A549 treated with CpdA at 1 μM for 4 hours (cell line): ENCODE measurements at places on chromosomes 7 and 10. TPM values are rescaled to one million over a fixed set of nuclear protein-coding genes. Genes with fewer than 3 reads are reported as not detected.

Gene HTR5A
- not detected in 5 replicates for total RNA-seq

Gene PPP1R9A
- total RNA-seq: 3.3 to 5.0 TPM (median 4.0 TPM) in 5 replicates

Gene GHRHR
- total RNA-seq: not detected in 5 replicates

Gene SLC26A3
- total RNA-seq: not detected in 5 replicates

Gene BEND7
- total RNA-seq: 10.6 to 14.1 TPM (median 12.0 TPM) in 5 replicates

Gene PAX4
- total RNA-seq: not detected in 5 replicates

Gene TM9SF3
- total RNA-seq: 72.8 to 87.6 TPM (median 79.1 TPM) in 5 replicates

Gene CPED1
- total RNA-seq: 0.01 TPM in 1 of 5 replicates, not detected in the others

Gene ASB4
- total RNA-seq: 0.10 to 0.44 TPM (median 0.23 TPM) in 5 replicates

Gene ATE1
- total RNA-seq: 17.0 to 26.7 TPM (median 22.1 TPM) in 5 replicates

Gene OR6B1
- not detected in 5 replicates for total RNA-seq

Gene IGF2BP3
- 17.7 to 29.1 TPM (median 21.1 TPM) in 5 replicates for total RNA-seq

Gene ADRB1
- total RNA-seq: 0.41 to 0.94 TPM (median 0.74 TPM) in 5 replicates

Gene TMEM26
- total RNA-seq: 0.06 to 0.13 TPM (median 0.10 TPM) in 4 of 5 replicates, not detected in the other

Gene PNLIP
- not detected in 5 replicates for total RNA-seq

Gene GRID2IP
- total RNA-seq: 0.01 TPM in 1 of 5 replicates, not detected in the others

Gene LIPM
- total RNA-seq: not detected in 5 replicates

Gene LLCFC1
- not detected in 5 replicates for total RNA-seq

Gene NODAL
- not detected in 5 replicates for total RNA-seq

Gene KBTBD2
- total RNA-seq: 24.6 to 29.1 TPM (median 25.5 TPM) in 5 replicates

Gene TAS2R5
- 0.40 to 0.59 TPM (median 0.54 TPM) in 5 replicates for total RNA-seq

Gene ABCC2
- total RNA-seq: 164 to 201 TPM (median 185 TPM) in 5 replicates

Gene KIF11
- 32.8 to 48.0 TPM (median 35.5 TPM) in 5 replicates for total RNA-seq

Gene GOLGA7B
- 3.6 to 6.0 TPM (median 4.7 TPM) in 5 replicates for total RNA-seq

Gene TRPV5
- not detected in 5 replicates for total RNA-seq

Gene ZDHHC6
- 28.7 to 34.8 TPM (median 30.7 TPM) in 5 replicates for total RNA-seq

Gene SLIT1
- 0.05 to 0.17 TPM (median 0.07 TPM) in 5 replicates for total RNA-seq

Gene SPDYE11
- not detected in 5 replicates for total RNA-seq

Gene AKR1B1
- total RNA-seq: 2,207 to 2,876 TPM (median 2,725 TPM) in 5 replicates

Gene RBM33
- total RNA-seq: 21.7 to 32.0 TPM (median 26.8 TPM) in 5 replicates

Gene MGAM2
- total RNA-seq: 0.01 to 0.02 TPM (median 0.02 TPM) in 3 of 5 replicates, not detected in the others

Gene SLC26A4
- 0.08 to 0.12 TPM (median 0.09 TPM) in 4 of 5 replicates, not detected in the other for total RNA-seq

Gene CAMK1D
- 6.3 to 8.0 TPM (median 7.6 TPM) in 5 replicates for total RNA-seq

Gene RNF32
- total RNA-seq: 1.1 to 1.9 TPM (median 1.6 TPM) in 5 replicates

Gene FEZF1
- not detected in 5 replicates for total RNA-seq

Gene TCAF2
- total RNA-seq: 0.16 to 0.36 TPM (median 0.24 TPM) in 5 replicates

Gene DYDC2
- total RNA-seq: 0.06 to 0.14 TPM (median 0.08 TPM) in 3 of 5 replicates, not detected in the others

Gene HMX2
- 0.10 to 0.18 TPM (median 0.16 TPM) in 4 of 5 replicates, not detected in the other for total RNA-seq

Gene DEPP1
- total RNA-seq: 1.3 to 1.8 TPM (median 1.4 TPM) in 5 replicates

Gene LRIT1
- not detected in 5 replicates for total RNA-seq

Gene GBX1
- not detected in 5 replicates for total RNA-seq

Gene MKX
- not detected in 5 replicates for total RNA-seq
